ENCODE measurements at places on chromosomes 7 and 10.

- DNase-seq: no peak
These were observed 51.3 kb upstream of the FRMD4A start for GRCh38 chr10:14382022-14382421.

DNA sequence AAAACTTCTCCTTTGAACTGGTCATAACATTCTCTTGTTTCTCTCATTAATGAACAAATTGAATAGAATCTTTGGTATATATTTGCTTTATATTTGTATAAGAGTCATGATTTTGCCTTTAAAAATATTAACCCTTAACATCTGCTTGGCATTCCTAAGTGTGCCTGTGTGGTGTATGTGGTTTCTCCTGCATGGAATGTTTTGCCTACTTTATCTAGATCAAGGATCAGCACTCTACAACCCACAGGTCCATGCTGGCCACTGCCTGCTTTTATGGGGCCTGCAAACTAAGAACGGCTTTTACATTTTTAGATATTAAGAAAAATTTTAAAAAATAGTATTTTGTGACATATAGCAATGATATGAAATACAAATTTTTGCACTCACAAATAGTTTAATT is 4.3 kb upstream of the LAMB4 start:
- no peak for DNase-seq

DNA sequence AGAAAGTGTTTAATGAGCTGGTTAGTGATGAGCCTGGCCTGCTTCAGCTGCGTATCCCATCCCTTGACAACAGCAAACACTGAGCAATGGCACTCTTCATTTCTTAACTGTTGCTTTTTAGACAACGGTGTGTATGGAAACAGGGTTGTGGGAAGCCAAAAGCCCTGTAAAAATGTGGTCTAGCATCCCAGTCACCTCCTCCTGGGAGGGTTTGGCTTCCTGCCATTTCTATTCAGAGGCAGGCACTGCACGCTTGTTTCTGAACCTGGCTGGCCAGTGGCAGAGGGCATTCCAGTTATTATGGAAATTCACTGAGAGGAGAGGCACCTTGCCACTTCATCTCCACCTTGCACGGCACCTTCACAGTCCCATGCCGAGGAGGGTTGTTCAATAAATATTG is 123.0 kb upstream of the ADARB2 start:
- DNase-seq: no peak

GRCh38 chr10:97781618-97782331 is 10.0 kb upstream of the SFRP5 start:
- DNase-seq: no peak

DNA sequence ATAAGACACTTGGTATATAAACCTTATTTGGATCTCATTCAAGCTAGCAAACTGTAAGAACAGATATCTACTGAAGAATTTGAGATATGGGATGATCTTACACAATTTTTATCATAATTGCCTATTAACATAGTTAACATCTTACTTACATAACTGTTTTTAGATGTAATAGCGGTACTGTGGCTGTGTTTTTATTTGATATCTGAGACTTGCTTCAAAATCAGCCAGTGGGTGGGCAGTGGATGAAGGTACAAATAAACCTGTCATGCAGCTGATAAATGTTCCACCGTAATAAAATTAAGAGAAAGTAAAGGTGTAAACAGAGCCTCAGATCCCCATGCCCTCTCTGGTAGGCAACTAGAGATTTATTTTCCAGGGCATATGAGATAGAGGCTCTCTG is 28.4 kb upstream of the PTPRN2 start:
- no peak for DNase-seq

DNA sequence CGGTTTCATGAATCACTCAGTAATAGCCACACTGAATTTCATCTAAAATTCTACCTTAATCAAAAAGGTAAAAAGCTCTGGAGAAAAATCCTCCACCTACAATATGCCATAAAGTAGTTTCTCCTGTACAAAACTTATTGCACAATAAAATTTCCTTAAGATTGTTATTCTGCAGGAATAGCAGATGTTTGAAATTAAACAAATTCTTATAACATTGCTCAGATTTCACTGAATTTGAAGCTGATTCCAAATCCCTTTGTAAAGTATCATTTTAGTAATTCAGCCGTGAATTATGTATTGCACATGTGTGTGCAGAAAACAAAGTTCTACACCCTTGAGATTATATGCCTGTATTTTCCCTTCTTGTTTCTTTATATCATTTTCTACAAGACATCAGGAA is 123.8 kb downstream of the AMPH start:
- no peak for DNase-seq

GRCh38 chr7:5452937-5453540 is 29.4 kb upstream of the TNRC18 start:
- DNase-seq: peak; percentile 52

GRCh38 chr7:131538813-131539179 is 17.6 kb downstream of the PODXL start:
- no peak for DNase-seq

DNA sequence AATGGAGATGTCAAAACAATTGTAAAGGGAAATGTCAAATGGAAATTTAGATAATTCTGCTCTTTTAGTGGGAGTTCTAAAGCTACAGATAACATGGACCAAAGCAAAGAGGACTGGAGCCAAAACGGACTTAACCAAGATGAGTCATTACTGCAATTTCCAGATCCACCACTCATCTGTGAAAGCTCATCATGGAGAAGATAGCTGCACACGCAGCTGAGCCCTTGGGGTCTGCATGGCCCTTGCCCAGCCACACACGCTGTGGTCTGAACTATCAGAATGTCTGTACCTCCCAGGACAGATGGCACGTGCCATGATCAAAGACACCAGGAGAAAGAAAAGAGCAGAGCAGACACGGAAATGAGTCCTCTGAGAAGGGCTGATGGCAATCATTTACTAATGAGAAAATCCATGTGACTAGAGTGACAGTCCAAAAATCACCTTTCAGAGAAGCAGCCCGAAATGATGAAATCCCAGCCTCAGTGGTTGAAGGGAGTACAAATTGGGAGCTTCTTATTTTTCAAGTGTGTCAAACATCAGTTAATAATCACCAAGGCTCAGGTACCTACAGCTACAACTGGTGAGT is 177.9 kb upstream of the MGMT start:
- no peak for DNase-seq

- DNase-seq: no peak
These were observed 240.3 kb upstream of the KLF6 start for GRCh38 chr10:4025339-4025738.

- DNase-seq: peak; percentile 57
These were observed 1020.5 kb downstream of the LRMDA start for GRCh38 chr10:76451911-76452310.

GRCh38 chr7:85021101-85021704 is 165.7 kb downstream of the SEMA3D start:
- peak; percentile 6 for DNase-seq

DNA sequence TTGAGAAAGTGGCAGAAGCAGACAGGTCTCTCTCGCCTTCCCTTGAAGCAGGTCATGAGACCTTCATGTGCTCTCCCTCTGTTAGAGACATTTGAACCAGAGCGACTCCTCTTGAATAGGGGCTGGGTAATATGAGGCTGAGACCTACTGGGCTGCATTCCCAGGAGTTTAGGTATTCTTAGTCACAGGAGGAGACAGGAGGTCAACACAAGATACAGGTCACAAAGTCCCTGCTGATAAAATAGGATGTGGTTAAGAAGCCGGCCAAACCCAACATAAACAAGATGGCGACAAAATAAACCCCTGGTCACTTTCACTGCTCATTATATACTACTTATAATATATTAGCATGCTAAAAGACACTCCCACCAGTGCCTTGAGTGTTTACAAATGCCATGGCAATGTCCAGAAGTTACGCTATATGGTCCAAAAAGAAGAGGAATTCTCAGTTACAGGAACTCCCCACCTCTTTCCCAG is 43.5 kb upstream of the MSRB2 start:
- DNase-seq: no peak

DNA sequence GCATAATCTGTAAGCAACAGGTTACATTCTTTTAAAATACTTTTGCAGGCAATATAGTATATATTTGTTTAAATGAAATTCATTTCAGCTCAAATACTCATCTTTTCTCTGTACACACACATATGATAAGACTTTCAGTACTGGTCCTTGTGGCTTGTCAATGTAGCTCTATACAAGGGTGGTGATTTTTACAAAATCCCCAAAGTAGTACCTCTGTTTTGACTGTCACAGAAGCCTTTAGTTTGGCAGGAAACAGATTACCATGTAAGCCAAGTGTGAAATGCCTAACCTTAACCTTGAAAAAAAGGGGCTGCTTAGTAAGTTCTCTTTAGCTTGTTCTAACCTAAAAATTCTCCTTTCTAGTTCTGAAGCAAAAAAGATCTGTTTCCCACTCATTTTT is 87.9 kb downstream of the KCND2 start:
- DNase-seq: no peak

GRCh38 chr7:50393547-50394252 is 56.5 kb downstream of the FIGNL1 start:
- DNase-seq: no peak

- no peak for DNase-seq
These were observed 275.8 kb downstream of the LRMDA start for GRCh38 chr10:75707080-75707840.

GRCh38 chr10:4661511-4662255 is 164.3 kb upstream of the AKR1E2 start:
- no peak for DNase-seq

GRCh38 chr7:48351900-48352299 is 180.6 kb downstream of the ABCA13 start:
- DNase-seq: peak; percentile 41

DNA sequence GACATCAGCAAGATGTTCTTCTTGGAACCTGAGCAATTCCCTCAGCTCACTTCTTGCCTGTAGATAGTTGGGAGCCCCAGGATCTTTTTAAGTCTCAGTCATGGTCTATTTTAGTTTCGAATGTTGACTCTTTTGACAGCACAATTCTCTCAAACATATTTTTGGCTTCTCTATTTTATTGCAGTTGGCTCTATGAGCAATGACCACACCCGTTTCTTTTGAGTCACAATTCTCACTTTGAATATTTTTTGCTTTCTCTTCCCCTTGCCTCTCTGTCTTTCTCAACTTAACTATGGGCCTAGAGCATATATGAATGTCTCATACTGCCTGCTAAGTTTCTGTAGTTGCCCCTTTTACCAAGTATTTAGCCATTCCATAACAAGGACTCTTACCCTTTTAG is 222.8 kb downstream of the PTN start:
- DNase-seq: no peak

DNA sequence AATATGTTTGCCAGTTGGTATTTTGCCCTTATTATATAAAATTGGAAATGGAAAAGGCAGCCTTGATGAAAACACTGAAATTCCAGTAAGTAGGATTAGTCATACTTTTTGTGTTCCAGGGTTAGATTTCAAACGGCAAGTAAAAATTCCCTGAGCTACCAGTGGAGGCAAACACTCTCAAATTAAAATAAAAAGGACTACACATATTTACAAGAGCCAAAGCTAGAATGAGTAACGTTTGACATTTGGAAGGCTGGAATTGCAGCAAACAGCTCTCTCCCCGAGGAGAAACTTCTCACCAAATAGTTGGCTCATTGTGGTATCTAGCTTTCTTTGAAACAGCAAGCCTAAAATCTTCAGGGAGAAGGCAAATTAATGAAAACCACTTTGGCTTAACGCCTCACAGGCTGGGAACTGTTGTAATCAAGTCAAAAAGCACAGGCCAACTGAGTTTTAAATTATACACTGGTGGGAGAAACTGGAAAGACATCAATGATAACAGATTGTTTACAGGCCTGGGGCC is 288.4 kb downstream of the SNX13 start:
- DNase-seq: no peak

DNA sequence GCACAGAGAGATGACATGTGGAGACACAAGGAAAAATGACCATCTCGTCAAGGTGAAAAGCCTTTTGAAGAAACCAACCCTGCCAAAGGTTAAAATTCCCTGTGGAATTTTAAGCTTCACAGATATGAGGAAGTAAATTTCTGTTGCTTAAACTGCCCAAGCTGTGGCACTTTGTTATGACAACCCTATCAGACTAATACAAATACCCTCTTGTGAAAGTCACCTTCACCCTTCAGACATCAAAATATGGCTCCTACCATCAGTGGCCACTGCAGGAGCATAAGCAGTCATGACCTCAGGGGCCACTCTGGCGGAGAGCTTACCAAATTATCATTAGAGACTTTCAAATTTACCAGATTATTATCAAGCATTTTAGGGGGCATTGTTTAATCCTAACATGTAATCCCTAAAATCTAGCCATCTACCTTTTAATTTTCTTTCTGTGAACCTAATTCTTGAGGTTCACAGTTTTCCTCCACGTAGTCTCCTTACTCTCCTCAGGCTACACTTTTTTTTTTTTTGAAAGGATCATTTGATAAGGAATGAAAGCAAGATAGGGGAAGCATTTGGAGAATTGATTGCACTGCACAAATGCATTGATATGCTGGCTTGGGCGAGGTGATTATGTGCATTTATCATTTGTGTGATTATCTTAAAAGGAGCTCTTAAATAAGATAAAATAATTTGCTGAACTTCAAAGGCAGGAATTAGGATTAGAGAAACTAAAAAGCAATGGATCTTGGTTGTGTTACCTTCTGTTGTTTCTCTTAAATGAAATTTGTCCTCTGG is 90.3 kb downstream of the TMEM168 start:
- no peak for DNase-seq

DNA sequence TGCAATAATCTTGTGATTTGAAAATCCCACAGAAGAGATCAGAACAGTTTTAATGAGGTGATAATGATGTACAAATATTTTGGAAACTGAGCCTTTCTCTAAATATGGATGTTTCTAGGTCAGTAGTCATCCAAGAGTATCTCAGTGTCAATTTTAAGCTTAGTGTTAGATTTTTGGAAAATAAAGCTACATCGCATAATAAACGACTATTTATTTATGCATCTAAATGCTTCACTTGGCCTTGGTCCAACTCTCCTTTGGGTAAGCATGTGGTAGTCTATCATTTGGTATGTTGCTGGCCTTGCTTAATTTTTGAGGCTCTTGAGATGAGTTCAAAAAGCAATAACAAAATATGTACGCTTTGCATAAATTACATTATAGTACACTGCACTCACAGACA is 5.4 kb upstream of the PPP1R9A start:
- no peak for DNase-seq

DNA sequence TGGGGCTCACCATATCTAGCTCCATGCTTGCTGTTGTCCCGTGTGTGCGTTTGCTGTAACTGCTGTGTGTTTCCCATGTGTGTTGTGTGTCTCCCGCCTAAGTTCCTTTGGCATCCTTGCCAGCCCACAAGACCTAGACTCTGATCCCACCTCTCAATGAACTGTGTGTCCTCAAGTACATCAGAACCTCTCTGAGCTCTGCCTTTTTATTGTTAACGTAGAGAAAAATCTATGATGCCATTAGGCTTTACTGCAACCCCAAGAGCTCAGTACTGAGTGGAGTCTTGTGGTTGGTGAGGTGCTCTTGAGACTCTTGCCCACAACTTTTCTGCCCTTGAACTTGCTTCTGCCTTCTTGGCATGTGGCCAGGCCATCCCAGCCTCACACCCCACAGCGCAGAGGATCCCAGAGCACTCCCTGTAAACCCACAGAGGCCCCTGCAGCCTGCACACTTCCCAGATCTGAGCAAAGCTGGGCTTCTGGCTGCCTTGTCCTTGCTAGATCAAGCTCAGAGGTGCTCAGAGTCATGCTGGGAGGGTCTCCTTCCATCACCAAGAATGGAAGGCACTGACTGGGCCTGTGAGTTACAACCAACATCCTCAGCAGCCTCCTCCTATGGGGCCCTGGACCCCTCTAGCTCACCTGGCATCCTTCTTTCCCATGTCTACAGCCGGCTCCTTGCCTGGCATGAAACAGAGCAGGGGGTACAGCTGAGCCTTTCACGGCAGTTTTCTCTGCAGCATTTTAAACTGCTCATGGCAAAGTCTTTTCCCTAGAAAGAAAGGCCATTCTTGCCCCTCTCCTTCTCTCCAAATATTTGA is 643.4 kb downstream of the ACTR3B start:
- DNase-seq: no peak
